Fibroblast of skin of abdomen (primary cell): ENCODE measurements at places on chromosomes 3 and 15.

GRCh38 chr3:72289692-72290071 is 504.7 kb upstream of the PROK2 start:
- DNase-seq, result no peak

- no peak for DNase-seq
Measured at GRCh38 chr3:17087509-17087908, 202.8 kb downstream of the PLCL2 start.

DNA sequence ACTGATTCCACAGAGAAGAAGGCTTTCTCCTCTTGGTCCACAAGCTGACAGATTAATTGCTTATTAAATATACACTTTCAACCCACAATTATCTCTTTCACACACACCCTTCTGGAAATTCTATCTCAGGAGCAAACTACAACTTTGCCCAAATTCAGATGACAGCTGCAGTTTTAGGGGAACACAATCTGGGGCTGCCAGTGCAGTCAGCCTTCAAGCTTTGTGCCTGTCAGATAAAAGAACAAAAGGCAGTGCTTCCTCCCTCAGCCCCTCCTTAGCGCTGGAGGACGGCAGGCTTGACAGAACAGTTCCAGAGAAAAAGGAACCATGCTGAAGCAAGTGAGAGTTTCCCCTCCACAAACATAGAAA is 99.6 kb downstream of the TMCC1 start:
- DNase-seq, result no peak

DNA sequence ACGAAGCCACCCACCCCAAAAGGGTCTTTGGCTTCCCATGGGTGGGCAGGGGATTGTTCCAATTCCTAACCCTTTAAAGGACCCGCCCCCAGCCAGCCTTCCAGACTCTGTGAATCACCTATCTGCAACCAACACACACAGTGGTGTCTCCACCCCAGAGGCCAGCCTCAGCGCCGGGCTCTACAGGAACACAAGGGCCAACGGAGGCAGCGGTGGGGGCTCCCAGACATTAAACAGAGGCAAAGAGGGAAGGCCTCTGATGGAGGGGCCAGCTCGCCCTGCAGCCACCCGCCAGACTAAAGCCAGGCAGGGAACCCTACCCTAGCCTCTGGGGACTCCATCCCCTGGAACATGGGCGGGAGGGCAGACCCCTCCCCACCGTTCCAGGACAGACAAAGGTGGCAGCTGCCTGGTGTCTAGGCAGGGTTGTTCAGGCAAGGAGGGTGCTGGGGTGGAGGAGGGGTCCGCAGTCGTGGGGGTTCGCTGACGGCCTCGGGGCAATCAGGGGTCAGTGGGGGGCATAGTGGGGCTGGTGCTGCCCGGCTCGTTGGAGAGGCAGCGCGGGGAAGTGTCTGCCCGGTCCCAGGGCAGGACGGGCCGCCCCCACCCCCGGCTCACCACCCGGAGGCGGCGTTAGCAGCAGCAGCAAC is 448 bp downstream of the SHISA5 start:
- peak; percentile 47 for DNase-seq

DNA sequence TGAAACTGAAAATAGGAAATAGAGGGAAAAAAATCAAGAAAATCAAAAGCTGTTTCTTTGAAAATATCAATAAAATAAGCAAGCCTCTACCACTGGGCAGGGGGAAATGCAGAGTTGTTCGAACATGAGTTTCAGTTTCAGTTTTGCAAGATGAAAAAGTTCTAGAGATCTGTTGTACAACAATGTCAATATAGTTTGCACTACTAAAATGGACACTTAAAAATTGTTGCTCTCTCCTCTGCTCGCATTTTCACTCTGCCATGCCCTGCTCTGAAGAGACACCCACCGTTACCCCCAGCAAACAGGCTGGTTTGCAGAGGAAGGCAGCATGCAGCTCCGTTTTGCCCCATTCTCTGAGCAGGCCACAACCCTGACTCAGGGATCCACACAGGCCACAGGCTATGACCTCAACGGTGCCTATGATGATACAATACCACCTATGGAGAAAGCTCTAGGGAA is 64.5 kb downstream of the ZNF148 start:
- DNase-seq, result no peak

GRCh38 chr15:41937568-41937923 is 34.8 kb downstream of the EHD4 start:
- DNase-seq, result no peak

DNA sequence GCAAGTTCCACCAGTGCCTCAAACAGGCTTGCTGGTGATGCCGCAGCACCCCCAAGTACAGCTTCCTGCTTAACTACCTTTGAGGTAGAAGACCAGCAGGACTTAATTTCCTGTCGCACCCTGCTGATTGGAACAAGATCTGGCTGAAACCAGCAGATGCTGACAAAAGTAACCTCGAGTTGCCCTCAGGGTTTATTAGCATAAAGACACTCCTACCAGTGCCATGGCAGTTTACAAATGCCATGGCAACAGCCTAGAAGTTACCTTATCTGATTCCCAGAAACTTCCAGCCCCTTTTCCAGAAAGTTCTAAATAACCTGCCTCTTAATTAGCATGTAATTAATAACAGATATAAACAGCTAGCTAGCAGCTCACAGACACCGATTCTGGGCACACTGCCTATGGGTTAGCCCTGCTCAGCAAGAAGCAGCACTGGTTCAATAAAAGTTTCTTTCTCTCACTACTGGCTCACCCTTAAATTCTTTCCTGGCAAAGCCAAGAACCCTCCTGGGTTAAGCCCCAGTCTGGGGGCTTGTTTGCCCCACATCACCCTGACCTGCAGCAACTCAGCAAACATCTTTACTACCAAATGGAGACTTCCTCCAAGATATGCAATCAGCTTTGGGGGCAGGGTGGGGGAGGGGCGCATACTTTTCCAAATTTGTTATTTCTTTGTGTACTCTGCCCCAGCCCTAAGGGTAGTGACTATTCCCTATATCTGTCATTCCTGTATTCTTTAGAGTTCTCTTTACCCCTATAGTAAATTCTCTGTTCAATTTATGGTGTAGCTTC is 54.2 kb downstream of the MAP4 start:
- DNase-seq, result peak; percentile 14

- DNase-seq, result no peak
Measured at GRCh38 chr3:41997702-41998550, 36.0 kb upstream of the ULK4 start.

GRCh38 chr3:194364652-194365434 is 4.7 kb downstream of the LRRC15 start:
- DNase-seq, result peak; percentile 99

DNA sequence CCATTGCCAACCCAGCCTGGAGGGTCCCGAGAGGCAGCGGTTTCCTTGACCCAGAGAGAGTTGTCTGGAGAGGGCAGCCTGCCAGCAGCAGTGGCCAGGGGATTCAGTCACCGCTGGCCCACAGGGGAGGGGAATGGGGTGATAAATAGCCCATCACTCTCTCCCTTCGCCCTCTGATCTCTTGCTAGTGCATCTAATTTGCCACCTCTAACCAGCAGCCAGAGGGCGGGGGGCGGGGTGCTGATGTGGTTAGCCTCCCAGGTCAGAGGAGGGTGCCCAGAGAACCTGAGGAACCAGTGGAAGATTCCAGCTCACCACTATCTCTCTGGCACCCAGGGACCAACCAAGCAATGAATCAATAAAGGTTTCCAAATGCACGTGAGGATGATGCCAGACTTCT is 35.1 kb upstream of the SLC6A11 start:
- DNase-seq, result no peak

GRCh38 chr15:32838820-32839219 is 121.0 kb downstream of the GREM1 start:
- DNase-seq, result peak; percentile 76

DNA sequence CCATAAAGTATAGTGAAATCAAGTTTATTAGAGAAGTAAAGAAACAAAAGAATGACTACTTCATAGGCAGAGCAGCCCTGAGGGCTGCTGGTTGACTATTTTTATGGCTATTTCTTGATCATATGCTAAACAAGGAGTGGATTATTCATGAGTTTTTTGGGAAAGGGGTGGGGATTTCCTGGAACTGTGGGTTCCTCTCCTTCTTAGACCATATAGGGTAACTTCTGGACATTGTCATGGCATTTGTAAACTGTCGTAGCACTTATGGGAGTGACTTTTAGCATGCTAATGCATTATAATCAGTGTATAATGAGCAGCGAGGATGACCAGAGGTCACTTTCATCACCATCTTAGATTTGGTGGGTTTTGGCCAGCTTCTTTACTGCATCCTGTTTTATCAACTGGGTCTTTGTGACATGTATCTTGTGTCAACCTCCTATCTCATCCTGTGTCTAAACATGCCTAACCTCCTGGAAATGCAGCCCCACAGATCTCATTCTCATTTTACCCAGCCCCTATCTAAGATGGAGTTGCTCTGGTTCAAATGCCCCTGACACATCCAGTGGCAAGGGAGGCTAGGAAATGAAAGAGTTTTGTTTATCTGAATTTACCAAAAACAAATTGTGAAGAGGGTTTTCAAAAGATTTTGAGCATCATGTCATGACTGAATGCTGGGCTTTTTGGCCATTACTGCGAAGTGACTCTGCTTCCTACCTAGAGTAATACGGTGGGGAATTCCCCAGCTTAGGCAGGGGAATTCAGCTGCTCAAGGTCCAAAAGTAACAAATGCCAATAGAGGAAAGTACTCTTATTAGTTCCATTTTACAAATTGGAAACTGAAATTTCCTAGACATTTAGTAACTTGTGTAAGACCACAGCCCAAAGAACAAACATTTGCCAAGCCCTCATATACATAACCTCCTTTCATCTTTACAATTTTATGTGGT is 6.2 kb upstream of the SPSB4 start:
- no peak for DNase-seq

DNA sequence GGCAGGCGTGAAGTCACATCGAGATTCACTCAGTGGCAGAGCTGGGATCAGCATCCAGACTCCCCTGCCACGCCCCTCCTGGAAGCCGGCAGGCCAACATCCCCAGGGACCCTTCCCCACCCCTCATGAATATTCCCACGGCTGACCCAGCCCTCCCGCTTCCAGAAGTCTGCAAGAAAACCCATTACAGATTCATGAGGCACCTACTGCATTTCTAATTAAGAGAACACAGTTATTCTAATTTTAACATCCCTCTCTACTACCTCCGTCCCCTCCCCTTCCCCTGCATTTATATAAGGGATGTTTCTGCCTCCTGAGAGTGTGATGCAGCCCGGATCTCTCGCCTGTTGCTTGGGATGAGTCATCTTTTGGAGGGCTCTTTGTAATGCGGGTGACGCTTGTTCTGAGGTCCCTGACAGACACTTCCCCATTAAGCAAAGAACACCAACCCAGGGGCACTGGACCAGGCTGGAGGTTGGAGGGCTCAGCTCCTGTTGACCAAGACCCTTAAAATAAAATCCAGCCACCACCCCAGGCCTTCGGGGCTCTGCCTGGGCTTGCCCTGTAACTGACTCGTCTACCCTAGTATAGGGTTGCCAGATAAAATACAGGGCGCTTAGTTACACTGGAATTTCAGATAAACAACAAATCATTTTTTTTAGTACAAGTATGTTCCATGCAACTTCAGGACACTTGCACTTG is 118.7 kb downstream of the NUP210 start:
- peak; percentile 52 for DNase-seq

- DNase-seq, result peak; percentile 52
Measured at GRCh38 chr15:49901996-49902684, 216.9 kb downstream of the ATP8B4 start.

DNA sequence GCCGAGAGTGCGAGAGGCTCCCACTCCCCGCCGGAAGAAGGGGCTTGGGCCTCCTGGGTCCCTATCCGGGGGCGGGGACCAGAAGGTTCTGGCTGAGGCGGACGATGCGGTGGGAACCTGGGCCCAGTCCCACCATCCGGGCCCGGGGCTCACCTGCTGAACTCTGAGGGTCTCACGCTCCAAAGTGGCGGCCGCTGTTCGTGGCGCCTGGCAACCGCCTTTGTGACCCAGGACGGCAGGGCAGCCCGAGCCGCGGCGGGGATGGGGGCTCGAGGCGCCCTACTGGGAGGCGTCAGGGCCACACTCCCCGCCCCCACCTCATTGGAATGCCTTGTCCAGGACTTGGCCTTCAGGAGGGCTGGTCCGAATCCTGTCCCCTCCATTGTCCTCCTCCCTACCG is at the start of gene FANCD2OS:
Gene FANCD2OS (minus strand): TSS at position 165 of the 400 bp plus-strand sequence. CDS start 3,481 bp downstream, outside the sequence.
- no peak for DNase-seq

- DNase-seq, result peak; percentile 76
Measured at GRCh38 chr15:58227706-58228543, 89.7 kb downstream of the AQP9 start.

DNA sequence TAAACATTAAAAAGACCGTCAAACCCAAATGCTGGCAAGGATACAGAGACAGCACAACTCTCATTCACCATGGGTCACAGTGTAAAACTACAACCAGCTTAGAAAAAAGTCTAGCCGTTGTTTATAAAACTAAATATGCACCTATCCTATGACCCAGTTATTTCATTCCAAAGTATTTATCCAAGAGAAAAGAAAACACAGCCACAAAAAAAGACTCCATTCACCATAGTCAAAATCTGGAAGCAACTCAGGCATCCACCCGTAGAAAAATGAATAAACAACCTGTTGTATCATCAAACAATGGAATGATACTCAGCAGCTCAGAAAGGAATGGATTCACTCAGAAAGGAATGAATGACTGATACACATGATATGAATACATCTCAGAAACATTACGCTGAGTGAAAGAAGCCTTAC is 28.6 kb downstream of the PLD1 start:
- DNase-seq, result peak; percentile 39

DNA sequence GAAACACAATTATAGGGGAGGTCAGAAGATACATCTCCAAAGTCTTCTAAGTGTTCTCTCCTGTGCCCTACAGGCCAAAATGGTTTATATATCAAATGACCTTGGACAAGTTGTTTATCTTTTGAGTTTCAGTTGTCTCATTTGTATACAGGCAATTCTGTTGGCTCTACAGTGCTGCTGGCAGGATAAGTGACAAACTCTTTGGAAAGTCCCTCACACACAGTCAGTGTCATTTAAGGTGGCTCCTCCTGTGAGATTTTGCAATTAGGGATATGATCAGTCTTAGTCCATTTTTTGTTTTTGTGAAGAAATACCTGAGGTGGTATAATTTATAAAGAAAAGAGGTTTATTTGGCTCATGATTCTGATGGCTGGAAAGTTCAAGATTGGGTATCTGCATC is 1035.8 kb upstream of the CFAP20DC start:
- DNase-seq, result no peak

DNA sequence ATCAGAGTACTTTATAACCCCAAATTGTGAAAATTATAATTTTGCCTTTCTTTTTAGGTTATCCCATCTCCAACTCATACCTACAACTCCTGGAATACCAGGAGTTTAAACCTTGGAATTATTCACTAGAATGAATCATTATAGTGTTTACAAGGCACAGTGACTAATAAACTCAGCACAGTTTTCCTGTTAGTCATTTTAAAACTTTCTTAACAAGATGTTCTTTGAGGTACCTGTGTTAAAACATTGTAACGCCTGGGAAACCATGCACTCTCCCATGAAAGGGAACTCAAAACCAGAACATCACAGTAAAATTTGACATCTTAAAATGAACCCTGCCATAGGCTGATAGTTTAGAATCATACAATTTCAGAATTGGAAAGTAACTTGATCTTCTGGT is 132.4 kb upstream of the OSTN start:
- DNase-seq, result peak; percentile 27
